ENCODE measurements at places on chromosomes 3 and 15.

DNA sequence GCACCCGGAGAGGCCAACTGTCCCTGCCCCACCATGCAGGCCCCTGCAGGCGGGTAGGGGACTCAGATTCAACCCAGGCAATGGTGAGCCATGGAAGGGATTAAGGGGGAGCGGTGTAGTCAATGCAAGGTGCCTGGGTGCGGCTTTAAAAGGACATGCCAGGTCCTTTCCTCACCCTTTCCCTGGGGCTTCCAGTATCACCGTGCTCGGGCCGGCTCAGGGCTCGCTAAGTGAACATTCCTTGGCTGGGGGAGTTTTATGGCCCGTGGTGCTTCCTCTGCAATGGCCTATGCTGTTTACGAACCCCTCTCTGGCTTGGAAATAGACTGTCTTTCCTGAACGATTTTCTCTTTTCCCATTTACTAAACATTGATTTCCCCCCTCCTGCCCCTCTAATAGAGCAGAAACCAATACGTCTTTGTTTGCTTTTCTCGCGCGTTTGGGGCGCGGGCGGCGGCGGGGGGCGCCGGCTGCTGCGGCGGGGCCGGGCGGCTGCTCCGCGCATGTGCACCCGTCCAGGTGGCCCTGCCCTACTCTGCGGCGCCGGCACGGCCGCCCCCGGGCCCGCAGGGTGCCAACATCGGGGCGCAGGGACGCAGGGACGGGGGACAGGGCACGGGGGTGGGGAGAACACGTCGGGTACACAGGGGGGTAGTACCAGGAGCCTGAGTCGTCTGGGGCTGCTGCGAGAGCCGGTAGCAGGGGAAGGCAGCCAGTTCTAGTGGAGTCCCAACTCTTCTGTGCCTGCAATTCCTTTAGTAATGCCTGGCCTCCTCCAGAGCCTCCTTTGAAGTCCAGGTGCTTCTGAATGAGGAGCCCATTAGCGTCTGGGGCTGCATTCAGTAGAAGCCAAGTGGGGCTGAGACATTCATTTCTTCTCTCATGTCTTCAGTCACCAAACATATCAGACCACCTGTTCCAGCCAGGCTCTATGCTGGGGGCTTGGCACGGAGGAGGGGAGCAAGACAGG is 26.9 kb upstream of the CACNA2D2 start:
- DNase-seq, result no peak

GRCh38 chr15:65069779-65070546 is 2.2 kb upstream of the RASL12 start:
- no peak for DNase-seq

- no peak for DNase-seq
These were observed 253.5 kb upstream of the CTDSPL start for GRCh38 chr3:37608061-37608702.

DNA sequence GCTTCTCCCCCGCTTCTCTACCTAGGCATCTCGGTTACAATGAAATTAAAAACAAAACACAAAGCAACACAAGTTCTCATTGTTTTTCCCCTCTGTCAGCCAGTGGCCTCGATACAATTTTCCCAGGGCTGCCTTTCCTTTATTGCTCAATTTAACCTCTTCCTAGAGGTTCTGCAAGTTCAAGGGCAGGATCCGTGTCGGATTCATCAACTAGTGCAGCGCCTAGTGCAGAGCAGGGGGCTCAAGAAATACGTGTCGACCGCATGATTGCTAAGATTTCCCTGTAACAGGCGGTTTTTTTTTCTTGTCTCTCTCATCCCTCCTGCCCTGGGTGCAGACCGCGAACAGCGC is 1.4 kb upstream of the BHLHE40 start:
- DNase-seq, result no peak

DNA sequence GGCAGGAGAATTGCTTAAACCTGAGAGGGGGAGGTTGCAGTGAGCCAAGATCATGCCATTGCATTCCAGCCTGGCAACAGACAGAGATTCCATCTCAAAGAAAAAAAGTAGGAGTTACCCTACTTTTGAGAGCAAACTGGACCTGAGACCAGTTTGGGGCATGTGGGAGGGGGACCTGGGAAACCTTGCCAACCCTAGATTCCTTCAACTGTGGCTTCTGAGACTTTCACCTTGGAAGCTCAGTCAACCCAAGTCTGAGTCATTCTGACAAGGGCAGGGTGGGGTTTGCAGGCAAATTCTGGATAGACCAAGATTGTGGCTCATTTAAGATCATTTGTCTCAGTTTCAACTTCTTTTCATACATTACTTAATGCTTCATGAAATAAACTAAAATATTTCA is 23.8 kb upstream of the SIAH2 start:
- DNase-seq, result no peak

DNA sequence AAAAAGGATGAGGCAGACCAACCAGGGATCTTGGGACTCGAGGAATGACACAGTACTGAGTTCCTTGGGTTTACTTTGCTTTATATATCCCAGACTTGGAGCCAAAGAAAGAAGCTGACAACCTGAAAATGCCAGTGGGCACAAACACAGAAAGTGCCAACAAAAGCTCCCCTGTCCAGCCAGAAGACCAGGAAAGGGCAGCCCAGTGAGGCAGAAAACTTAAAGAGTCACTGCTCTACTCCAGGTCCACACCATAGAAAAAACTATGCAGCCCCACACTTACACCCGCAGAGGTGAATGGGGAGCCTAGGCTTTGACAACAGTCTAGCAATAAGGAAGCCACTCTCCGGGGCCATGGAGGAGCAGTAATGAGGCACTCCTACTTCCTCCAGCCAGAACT is 80.3 kb downstream of the FLNB start:
- DNase-seq, result no peak

GRCh38 chr3:2375376-2375775 is 276.7 kb downstream of the CNTN4 start:
- DNase-seq, result no peak

DNA sequence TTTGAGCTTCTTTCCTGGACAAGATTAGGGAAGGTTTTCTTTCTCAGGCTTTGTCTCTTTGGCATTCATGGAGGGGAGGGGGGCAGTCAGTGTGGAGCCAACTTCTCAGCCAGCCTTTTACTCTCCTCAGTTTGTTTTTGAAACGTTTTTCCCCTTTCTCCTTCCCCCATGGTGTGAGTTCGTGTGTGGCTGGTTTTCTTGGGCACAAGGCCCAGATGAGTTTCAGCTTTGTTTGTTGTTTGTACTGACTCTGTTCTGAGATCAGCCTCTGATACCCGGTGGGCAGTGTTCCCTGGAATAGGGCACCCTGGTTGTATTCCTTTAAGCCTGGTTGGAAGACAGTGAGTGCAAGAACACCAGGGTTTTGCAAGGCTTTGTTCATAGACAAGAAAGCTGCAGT is 168.2 kb upstream of the RARB start:
- DNase-seq, result no peak

- no peak for DNase-seq
These were observed 19.2 kb downstream of the KBTBD13 start for GRCh38 chr15:65095747-65096104.
